ENCODE measurements at places on chromosomes 7 and 10. TPM values are rescaled to one million over a fixed set of nuclear protein-coding genes. Genes with fewer than 3 reads are reported as not detected.

GRCh38 chr10:43342279-43343125 is 28.9 kb upstream of the FXYD4 start:
- no peak for DNase-seq

GRCh38 chr7:84624927-84625326 is 430.3 kb upstream of the SEMA3A start:
- DNase-seq: no peak

DNA sequence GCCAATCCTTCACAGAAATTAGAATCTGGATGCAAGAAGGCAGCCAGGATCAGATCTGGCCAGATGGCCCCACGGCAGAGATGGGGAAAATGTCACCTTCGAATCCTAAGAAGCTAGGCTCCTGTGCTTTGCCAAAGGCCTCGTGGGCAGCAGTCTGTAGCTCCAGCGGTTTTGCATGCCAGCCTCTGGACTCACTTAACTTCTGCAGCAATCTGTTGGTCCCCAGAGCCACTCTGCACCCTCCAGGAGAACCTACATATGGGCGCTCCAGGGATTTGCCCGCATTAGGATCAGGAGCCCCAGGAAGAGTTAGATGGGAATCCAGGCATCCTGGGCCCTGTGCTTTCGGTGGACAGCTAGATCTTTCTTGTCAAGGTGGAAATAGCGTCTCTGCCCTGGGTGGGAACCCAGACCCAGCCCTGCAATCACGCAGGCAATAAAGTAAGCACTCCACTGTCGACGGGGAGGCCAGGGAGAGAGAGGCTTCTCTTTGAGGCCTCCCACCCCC is 10.1 kb upstream of the HOXA13 start:
- DNase-seq: no peak

DNA sequence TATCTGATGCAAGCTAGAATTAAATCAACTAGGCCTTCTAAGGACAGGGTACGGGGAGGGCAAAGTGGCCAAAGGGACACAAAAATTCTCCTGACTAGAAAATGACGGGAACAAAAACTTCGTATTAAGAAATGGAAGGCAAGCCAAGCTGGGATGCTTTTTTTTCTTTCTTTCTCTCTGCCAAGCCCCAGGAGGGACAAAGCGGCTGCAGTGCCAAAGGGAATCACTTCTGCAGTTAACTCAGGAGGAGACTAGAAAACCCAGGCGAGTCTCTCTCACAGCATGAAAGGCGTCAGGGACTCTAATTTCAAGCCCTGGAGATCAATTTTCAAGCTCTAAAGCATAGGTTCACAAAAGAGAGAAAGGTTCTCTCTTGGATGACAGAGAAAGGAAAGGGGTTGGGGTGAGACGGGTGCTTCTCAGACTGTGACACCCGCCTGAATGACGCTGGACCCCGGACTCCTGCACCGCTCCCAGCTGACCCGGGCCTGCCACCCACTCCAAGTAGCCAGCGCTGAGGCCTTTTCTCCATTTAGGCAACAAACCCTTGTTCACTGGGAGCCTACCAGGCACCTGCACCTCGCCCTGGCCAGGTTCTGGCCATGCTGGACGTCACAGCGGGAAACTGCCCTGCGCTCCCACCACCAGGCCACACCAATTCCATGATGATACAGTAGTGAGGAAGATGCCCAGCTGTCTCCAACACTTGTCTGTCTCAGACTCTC is 56.5 kb downstream of the KIAA1549 start:
- no peak for DNase-seq

GRCh38 chr7:101823096-101823495 is 5.7 kb downstream of the CUX1 start:
- no peak for DNase-seq

PTN gene
- not detected for total RNA-seq

All from NCI-H460 (cell line).